ENCODE measurements at places on chromosomes 16 and 17.
A peak's percentile ranks its signal among the peaks of the same experiment; 100 is the strongest.

GRCh38 chr17:41539071-41539492 lies 11.0 kb upstream of the KRT19 start:
- no peak for DNase-seq

- no peak for DNase-seq
Observed at GRCh38 chr16:920717-921116, 50.1 kb downstream of the LMF1 start.

GRCh38 chr16:19118938-19119431 lies 5.2 kb downstream of the ITPRIPL2 start:
- DNase-seq: no peak

- DNase-seq: peak; percentile 48
Observed at GRCh38 chr16:53556521-53556920, 53.5 kb upstream of the AKTIP start.

DNA sequence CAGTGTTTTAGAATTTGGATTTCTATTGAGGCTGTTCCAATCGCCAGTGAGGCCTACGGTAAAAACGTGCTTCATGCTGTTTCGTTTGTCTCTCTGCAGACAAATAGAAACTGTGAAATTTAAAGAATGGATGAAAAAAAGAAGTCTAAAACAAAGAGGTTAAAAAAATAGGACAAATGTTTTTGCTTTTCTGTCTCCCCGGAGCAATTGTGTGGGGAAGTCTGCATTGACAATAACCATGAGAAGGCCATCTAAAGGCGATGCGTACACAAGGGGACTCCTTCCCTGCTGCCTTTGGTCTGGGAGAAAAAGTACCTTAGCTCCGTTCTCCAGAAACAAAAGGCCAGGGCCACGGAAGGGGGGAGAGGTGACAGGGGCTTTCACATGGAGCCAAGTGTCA lies 4.6 kb upstream of the ZFHX3 start:
- no peak for DNase-seq

GRCh38 chr17:50541716-50542688 lies 5.0 kb upstream of the SPATA20 start:
- DNase-seq: peak; percentile 70

DNA sequence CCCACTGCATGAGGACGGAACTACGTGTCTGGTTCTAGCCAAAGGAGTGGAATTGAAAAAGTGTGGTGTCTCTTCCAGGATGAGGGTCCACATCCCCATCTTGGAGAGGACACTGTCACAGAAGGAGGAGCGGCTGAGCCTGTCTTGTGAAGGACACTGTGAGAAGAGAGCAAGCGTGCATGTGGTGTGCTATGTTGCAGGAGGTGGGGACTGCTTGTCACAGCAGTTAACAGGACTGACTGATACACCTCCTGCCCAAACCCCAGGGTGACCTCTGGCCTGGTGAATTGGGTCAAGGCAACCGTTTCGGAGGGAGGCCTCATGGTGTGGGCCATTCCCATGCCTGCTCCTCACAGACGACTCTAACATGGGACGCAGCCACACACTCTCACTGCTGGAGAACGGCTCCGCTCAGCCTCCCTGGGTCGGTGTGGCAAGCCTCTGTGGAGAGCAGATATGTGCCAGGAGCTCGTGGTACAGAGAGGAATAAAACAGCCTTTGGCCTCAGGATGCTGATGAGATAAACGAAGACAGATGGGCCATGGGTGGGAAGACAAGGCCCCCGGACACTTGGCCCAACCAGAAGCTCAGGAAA lies 56.4 kb upstream of the RBFOX3 start:
- no peak for DNase-seq

DNA sequence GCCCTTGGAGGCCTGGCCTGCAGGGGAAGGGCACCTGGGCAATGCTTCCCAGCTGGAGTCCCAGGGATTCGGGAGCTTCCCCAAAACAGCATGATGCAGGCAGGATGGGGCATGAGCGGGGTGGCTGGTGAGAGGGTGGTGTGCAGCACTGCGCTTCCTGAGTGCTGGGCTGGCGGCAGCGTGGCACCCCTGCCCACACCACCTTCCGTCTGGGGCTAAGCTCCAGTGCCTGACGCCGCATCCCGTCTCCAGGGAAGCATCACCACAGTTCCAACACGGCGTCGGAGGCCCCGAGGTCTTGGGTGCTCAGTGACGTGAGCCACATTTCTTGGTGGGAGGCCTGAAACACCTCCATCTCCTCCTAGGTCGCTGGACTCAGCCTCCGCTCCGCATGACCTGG lies 13.8 kb upstream of the MTSS2 start:
- no peak for DNase-seq

- DNase-seq: no peak
Observed at GRCh38 chr16:58435779-58436178, 43.5 kb downstream of the GINS3 start.

GRCh38 chr17:76556765-76557367 lies 17.0 kb downstream of the PRCD start:
- DNase-seq: no peak

DNA sequence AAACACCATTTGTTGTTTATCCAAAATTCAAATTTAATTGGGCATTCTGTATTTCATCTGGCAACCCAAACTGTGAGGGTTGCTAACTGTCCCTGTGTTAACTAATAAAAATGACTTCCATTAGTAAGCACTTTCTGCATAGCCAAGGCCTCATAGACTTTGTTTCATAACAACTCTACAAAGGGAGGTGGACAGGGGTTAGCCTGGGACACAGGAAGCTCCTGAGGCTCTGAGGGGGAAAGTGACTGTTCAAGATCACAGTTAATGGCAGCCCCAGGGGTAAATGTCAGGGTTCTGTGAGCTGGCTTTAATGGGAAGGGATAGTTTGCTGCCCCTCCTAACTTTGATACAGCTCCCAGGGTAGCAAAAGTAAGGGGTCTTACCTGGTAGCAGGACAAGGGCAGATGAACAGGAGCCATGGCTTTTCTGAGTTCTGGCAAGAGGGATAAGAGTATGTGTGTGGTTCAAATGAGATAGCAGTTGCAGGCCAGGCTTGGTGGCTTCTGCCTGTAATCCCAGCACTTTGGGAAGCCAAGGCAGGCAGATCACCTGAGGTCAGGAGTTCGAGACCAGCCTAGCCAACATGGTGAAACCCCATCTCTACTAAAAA lies 2.2 kb downstream of the HEATR9 start:
- no peak for DNase-seq

GRCh38 chr17:58734040-58734439 lies 21.6 kb upstream of the PPM1E start:
- no peak for DNase-seq

DNA sequence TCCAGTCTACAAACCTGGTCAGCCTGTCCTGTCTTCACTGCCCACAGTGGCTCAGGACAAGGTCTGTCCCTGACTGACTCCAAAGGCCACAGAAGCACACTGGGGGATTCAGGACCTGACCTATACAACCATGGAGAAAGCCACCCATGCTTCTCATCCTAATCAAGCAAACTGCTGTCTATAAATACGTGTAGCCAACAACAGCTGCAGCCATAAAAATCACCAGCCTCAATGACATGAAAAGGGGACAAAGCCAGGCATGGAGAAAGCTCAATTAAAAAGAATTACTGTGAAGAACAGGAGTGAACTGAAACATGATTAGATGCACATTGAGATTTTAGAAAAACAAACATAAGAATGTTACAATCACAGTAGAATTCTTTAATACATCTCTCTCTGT lies 170.1 kb downstream of the CDK5R1 start:
- DNase-seq: no peak

GRCh38 chr16:81836279-81837054 lies 57.4 kb downstream of the PLCG2 start:
- no peak for DNase-seq

DNA sequence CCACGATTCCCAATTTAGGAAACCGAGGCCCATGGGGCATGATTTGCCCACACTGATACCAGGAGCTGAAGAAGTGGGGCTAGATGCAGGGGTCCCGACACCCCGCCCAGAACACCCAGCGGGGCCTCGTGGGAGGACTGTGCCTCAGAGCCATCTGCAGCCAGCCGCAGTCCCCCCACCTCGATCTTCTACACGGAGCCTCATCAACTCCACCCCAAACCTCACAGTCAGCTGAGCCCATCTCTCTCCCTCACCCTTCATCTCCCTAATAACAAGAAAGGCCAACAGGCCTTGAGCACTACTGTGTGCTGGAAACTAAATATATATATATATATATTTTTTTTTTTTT lies 4.2 kb downstream of the ITGAE start:
- no peak for DNase-seq

DNA sequence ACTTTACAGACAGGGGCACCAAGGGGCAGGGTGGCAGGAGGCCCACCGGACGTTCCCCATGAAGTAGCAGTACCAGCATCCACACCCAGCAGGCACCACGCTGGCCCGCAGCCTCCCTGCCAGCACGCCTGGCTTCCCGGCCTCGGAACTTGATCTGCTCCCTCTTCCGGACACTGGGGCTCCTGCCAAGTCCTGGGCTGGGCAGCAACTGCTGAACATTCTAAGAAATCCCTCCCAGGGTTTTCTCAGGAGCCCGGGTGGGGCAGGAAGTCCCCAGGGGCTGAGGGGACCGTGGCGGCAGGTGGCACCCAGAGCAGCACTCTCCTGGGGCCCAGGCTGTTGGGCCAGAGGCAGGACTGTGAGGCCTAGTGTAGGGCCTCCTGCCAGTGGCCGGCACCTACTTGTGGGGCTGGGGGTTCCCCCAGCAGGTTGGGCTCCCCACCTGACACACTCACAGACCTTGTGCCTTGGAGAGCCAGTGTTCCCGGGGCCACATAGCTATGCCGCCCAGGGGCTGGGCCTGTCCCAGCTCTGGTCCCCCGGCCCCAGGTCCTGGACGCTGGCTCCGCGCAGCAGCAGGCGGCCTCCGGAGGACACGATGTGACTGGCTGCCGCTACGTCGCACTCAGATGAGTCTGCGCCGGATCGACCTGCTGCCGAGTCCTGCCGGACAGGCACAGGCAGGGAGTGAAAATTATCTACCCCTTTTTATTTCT lies 86.2 kb upstream of the CBX4 start:
- no peak for DNase-seq

DNA sequence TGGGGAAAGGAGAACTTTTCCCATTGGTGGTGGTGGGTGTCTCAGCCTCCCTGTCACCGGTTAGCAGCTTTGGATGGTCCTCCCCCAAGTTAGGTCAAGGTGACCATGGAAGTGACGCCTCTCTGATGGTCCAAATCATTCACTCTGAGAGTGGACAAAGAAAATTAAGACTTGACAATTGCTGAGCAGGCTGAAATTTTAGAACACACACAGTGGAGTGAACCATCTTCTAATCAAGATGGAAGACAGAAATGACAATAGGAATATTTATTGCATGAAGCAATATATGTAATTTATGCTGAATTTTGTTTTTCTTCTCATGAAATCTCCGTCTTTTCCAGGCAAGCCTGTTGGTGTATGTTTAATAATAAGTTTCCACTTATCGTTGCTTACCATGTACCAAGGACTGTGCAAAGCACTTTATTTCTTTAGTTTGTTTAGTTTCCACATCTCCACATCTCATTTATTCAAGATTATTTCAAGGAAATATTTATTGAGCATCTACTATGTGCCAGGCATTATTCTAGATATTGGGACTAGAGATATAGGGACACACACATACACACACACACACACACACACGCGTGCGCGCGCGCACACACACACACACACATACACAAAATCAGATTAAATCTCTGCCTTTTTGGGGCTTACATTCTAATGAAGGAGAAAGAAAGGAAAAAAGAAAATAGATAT lies 44.0 kb upstream of the TAC4 start:
- no peak for DNase-seq

GRCh38 chr17:40695874-40696472 lies 7.6 kb downstream of the KRT24 start:
- DNase-seq: no peak

Measured in NCI-H1105 (cell line).